ENCODE measurements at places on chromosomes 6 and 20. TPM values are rescaled to one million over a fixed set of nuclear protein-coding genes. Genes with fewer than 3 reads are reported as not detected.

Gene TFB1M
- total RNA-seq: 22.6 TPM

- peak; percentile 32 for DNase-seq
Measured at GRCh38 chr6:38588631-38589366, 50.9 kb downstream of the BTBD9 start.

DNA sequence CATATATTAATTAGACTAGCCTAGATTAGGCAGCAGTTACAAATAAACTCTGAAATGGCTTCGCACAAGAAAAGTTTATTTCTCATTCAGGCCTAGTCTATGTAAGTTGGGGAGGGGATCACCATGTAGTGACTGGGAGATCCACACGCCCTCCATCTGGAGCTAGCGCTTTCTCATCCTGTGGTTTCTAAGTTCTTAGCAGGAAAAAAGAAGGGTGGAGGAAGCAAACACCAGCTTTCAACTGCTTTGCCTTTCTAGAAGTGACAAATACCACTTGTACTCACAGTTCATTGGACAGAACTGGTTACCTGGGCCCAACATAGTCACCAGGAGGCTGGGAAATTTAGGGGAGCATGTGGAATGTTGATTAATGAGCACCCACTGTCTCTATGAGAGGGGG is 46.6 kb downstream of the NDUFAF5 start:
- DNase-seq: no peak

DNA sequence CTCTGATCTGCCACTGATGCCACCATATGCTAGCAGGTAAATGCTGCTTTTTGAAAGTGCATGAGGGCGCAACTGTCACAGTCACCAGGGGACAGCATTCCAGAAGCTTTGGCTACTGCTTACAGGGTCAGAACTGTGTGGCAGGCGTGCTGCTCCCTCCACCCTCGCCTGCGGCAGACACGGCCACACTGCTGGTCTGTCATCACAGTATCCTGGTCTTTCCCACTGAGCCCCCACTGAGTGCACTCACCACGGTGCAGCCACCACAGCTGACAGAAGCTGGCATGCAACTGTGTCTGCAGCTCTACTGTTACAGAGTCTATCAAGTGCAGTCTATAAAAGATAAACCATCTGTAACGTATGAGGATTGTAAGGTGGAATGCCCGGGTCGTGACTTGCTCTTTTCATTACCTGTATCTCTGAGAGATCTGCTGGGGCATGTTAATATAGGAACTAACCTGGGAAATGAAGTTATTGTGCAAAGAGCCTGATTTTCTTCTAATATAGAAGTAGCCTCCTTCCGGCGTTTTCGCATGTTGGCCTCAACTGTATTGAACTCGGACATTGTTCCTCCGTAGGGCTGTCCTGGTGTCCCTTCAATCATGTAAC is 24.5 kb downstream of the GCLC start:
- no peak for DNase-seq

DNA sequence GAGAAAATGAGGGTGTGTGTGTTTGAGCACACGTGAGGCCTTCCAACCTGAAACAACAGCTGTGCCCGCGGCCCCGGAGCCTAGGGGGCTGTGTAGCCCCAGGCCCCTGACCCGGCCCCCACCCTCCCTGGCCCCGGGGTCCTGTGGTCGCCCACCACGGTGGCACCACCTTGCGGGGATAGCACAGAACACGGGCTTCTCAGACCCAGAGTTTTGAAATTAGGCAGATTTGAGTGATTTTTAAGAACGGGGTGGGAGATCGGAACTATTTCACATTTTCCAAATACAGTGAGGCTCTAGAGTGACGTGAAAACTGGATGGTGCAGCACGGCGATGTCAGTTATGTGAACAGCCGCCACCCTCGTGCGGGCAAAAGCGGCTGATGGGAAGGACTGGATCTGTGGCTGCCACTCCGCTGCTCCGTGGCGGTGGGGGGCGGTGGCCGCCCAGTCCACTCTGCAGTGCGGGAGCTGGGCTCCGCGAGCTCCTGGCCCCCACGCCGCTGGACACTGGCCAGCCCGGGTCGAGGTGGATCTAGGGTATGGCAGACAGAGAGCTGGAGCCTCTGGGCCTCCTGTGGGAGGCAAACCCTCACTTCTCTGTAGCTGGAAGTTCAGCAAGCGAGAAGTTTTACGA is 17.3 kb upstream of the BHLHE23 start:
- DNase-seq: no peak

DNA sequence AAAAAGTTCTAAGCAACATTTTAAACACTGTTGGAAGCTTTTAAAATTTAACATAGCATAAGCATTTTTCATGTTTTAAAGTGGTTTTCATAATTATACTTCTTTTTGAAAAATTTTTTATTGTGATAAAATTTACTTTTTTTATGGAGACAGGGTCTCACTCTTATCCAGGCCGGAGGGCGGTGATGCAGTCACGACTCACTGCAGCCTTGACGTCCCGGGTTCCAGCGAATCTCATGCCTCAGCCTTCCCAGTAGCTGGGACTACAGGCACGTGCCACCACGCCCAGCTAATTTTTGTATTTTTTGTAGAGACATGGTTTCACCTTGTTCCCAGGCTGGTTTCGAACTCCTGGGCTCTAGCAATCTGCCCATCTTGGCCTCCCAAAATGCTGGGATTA is 46.1 kb upstream of the TULP4 start:
- no peak for DNase-seq

DNA sequence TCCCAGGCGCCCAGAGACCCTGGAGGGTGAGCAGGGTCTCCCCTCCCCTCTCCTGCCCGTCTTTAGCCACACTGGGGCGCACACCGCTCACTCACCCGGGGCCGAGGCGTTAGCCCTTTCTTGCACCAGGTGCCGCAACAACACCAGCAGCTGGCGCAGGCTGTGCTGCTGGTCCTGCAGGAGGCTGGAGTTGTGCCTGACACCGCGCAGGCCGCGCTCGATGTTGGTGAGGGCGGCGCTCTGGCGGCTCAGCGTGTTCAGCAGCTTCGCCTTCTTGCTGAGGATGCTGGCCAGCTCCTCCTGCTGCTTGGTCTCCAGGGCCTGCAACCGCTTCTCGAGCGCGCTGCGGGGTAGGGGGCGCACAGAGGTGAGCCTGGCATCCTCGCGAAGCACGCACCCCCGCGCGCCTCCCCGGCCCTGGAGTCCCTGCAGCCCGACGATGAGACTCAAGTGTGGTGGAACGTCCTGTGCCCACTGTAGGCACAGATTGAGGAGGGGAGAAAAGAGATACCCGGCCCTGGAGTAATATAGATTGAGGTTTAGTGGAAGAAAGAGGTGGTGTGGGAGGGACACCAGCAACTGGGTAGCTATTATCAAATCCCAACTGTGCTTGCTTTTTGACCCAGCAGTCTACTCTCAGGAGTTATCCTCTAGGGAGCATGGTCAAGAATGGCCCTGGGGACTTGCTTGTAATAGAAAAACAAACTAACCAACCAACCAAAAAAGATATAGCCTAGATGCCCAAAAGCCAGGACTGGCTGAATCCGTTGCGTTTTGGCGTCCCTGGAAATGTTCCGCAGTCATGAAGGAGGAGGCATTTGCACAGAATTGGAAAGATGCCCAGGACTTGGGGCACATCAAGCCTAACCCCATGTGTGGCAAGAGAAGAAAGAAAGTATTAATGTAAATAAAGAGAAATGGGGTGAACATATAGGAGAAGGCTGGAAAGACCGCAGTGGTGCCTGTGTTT is 30.9 kb downstream of the ANGPT4 start:
- peak; percentile 34 for DNase-seq

Gene FAM210B
- 53.3 TPM for total RNA-seq

Gene POPDC3
- total RNA-seq: 33.7 TPM

All from fibroblast of the aortic adventitia (primary cell).